CD8-positive, alpha-beta memory T cell (primary cell): ENCODE measurements at places on chromosomes 5 and 9. TPM values are rescaled to one million over a fixed set of nuclear protein-coding genes. Genes with fewer than 3 reads are reported as not detected.

DNA sequence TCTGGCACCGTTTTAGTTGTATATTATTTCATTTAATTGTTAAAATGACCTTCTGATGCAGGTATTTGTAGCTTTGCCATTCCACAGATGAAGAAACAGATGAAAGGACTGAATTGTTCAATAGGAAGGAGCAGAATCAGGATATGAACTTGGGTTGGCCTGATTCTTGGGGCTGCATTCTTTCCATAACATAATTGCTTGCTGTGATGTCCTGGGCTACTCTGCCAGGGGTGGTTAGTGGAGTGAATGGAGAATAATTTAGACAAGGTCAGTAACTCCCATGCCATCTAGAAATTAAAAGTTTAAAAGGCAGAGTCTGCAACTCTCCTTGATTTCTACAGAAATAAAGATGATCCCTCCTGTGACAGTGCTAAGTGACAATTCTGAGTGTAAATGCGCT is 15.9 kb downstream of the TLR4 start:
- no peak for DNase-seq
- H3K27ac ChIP-seq: no peak overlapping the region
- no peaks in the 10 kb centered on the region for H3K4me1 ChIP-seq
- H3K27me3 ChIP-seq: no peaks in the 10 kb centered on the region

DNA sequence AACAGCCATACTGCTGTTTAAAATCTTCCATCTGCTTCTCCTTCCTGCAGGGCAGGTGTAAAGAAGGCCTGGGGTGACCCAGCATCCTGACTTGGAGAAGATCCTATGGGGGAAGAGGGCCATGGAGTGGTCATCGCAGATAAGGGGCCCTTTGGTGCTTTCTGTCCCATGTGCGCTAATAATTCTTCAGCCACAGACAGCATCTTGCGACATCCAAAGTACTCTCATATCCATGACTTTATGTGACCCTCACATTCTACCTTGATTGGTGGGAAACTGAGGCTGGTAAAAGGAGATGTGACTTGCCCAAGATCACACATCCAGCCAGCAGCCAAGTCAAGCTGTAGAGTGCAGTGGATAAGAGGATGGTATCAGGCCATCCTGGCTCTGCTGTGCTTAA is 44.3 kb upstream of the HAND1 start:
- no peaks in the 10 kb centered on the region for H3K4me1 ChIP-seq
- no peak overlapping the region for H3K27ac ChIP-seq
- DNase-seq: no peak
- no peaks in the 10 kb centered on the region for H3K27me3 ChIP-seq

GRCh38 chr5:12354686-12355085 is 450.4 kb upstream of the CTNND2 start:
- H3K4me3 ChIP-seq: no peak overlapping the region
- H3K4me1 ChIP-seq: no peaks in the 10 kb centered on the region
- DNase-seq: no peak

DNA sequence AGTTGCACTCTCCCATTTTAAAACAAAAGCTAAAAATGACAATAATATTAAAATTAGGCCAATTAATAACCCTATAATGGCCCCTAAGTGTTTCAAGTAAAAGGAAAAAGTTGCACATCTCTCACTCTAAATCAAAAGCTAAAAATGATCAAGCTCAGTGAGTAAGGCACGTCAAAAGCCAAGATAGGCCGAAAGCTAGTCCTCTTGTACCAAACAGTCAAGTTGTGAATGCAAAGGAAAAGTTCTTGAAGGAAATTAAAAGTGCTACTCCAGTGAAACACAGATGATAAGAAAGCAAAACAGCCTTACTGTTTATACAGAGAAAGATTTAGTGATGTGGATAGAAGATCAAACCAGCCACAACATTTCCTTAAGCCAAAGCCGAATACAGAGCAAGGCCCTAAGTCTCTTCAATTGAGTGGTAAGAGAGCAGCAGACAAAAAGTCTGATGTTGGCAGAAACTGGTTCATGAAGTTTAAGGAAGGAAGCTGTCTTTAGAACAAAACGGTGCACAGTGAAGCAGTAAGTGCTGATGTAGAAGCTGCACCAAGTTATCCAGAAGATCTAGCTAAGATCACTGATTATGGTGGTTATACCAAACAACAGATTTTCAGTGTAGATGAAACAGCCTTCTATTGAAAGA is 144.1 kb upstream of the ACOT12 start:
- H3K27me3 ChIP-seq: no peaks in the 10 kb centered on the region
- DNase-seq: no peak
- no peaks in the 10 kb centered on the region for H3K36me3 ChIP-seq
- peaks cover 37% of the 10 kb centered on the region for H3K4me1 ChIP-seq

DNA sequence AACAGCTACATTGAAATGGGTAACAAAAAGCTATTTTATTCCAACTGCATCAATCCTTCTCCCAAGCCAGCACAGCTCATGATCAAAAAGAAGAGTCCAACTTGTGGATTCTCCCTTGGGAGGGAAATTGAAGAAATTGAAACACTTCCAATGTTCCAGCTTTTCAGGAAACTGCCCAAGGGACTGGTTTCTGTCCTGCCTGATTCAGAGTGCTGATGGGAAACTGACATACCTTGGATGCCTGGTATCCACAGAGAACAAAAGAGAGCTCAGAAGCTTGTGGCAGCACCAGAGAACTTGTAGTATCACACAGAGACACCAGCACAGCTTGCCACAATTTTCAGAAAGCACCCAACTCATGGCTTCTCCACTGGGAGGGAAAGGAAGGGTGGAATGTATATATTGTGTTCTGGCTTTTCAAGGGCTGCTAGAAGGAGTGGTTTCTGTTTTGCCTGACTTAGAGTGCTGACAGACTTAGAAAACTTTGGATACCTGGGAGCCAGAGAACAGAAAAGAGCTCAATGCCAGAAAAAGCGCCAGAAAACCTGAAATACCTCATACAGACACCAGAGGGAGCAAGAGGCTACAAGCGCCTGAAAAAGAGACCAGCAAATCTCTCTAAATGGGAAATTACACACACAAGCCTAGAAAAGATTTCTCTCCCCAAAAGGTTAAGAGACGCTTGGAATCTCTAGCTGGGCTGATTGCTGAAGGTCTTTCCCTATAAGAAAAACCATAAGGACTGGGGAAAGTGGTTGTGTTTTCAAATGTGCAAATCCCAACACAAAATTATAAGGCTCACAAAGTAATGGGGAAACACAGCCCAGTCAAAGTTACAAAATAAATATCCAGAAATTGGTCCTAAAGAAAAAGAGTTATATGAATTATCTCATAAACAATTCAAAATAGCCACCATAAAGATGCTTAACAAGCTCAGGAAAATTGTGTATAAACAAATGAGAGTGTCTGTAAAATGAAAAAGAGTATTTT is 178.8 kb downstream of the SPOCK1 start:
- H3K4me3 ChIP-seq: no peak overlapping the region
- no peaks in the 10 kb centered on the region for H3K36me3 ChIP-seq

DNA sequence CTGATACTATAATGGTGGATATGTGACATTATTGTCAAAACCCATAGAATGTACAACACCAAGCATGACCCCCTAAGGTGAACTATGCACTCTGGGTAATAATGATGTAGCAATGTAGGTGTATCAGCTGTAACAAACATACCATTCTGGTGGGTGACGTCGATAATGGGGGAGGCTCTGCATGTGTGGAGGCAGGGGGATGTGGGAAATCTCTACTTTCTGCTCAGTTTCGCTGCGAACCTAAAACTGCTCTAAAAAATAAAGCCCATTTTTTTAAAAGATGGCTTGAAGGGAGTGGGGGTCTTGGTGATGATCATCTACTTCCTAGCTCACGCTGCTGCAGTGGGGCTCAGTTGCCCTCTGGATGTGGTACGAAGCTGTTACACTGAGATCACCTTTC is 51.1 kb downstream of the RASGEF1C start:
- H3K27me3 ChIP-seq: no peaks in the 10 kb centered on the region
- no peak overlapping the region for H3K4me3 ChIP-seq
- no peaks in the 10 kb centered on the region for H3K36me3 ChIP-seq
- H3K4me1 ChIP-seq: no peaks in the 10 kb centered on the region

DNA sequence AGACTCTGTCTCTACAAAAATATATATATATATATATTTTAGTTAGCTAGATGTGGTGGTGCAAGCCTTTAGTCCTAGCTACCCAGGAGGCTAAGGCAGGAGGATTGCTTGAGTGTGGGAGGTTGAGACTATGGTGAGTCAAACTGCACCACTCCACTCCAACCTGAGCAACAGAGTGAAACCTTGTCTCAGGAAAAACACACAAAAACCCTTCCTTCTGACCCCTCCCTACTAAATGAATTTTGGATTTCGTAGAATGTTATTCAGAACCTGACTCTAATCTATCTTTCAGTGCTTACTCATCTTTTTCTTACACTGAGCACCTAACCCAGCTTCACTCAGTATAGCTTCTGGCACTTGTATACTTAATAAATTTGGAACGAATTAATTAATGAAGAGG is 35.2 kb upstream of the IL7R start:
- H3K27me3 ChIP-seq: no peaks in the 10 kb centered on the region
- no peaks in the 10 kb centered on the region for H3K36me3 ChIP-seq
- DNase-seq: no peak
- no peak overlapping the region for H3K27ac ChIP-seq

DNA sequence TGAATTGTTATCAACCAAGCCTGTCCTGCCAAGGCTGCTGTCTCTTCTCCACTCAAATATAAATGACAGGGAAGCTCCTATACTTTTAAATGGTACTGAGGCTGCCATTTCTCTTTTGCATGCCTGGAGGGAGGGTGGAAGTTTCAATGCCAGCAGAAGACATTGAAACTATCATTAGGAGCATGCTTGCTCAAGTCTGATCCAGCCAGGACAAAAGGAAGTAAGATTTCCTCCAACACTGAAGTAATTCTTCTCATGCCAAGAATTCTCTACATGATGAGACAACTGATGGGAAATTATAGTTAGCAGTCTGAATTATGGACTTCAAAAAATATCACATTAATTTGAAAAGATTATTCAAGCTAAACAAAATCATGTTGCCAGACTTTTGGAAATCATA is 5.4 kb downstream of the SPINK6 start:
- DNase-seq: no peak
- H3K27me3 ChIP-seq: no peaks in the 10 kb centered on the region
- no peak overlapping the region for H3K4me3 ChIP-seq
- H3K36me3 ChIP-seq: no peaks in the 10 kb centered on the region

DNA sequence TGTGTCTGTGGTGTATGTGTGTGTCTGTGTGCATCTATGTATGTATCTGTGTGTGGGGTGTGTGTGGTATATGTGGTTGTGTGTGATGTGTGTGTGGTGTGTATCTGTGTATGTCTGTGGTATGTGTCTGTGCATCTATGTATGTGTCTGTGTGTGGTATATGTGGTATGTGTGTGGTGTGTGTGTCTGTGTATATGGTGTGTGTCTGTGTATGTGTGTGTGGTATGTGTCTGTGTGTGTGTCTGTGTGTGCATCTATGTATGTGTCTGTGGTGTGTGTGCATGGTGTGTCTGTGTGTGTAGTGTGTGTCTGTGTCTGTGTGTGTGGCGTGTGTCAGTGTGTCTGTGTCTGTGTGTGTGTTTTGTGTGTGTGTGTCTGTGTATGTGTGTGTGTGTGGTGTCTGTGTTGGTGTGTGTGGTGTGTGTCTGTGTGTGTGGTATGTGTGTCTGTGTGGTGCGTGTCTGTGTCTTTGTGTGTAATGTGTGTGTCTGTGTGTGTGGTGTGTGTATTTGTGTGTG is 121.9 kb upstream of the MVB12B start:
- peaks cover 11% of the 10 kb centered on the region for H3K27me3 ChIP-seq
- H3K4me1 ChIP-seq: no peaks in the 10 kb centered on the region
- H3K27ac ChIP-seq: no peak overlapping the region
- no peak for DNase-seq
- H3K4me3 ChIP-seq: no peak overlapping the region

GRCh38 chr5:154771383-154771901 is 16.3 kb downstream of the LARP1 start:
- peaks cover 92% of the 10 kb centered on the region for H3K4me1 ChIP-seq
- DNase-seq: no peak
- H3K27me3 ChIP-seq: no peaks in the 10 kb centered on the region
- no peaks in the 10 kb centered on the region for H3K36me3 ChIP-seq

DNA sequence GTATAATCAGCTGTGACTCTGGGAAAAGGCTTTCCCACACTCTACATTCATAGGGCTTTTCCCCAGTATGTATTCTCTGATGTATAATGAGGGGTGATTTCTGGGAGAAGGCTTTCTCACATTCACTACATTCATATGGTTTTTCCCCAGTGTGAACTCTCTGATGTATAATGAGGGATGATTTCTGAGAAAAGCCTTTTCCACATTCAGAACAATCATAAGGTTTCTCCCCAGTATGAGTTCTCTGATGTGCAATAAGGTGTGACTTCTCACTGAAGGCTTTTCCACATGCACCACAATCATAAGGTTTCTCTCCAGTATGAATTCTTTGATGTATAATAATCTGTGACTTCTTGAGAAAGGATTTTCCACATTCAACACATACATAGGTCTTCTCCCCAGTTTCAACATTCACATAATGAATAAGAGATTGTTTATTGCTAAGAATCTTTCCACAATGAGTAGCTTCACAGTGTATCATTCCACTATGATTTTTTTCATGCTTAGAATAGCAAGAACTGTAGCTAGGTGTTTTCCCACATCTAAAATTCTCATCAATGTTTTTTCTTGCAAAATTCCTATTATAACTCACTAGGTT is 26.7 kb upstream of the ZNF300 start:
- no peak overlapping the region for H3K27ac ChIP-seq
- H3K4me3 ChIP-seq: no peak overlapping the region
- no peaks in the 10 kb centered on the region for H3K36me3 ChIP-seq
- no peaks in the 10 kb centered on the region for H3K27me3 ChIP-seq
- DNase-seq: no peak
- no peaks in the 10 kb centered on the region for H3K4me1 ChIP-seq

GRCh38 chr5:163730206-163730756 is 224.9 kb downstream of the MAT2B start:
- no peak overlapping the region for H3K4me3 ChIP-seq
- no peaks in the 10 kb centered on the region for H3K4me1 ChIP-seq
- no peaks in the 10 kb centered on the region for H3K27me3 ChIP-seq
- DNase-seq: no peak
- H3K36me3 ChIP-seq: no peaks in the 10 kb centered on the region

- no peaks in the 10 kb centered on the region for H3K27me3 ChIP-seq
- H3K27ac ChIP-seq: no peak overlapping the region
- no peaks in the 10 kb centered on the region for H3K36me3 ChIP-seq
- no peak overlapping the region for H3K4me3 ChIP-seq
- no peak for DNase-seq
- peaks cover 16% of the 10 kb centered on the region for H3K4me1 ChIP-seq
These were observed 18.8 kb upstream of the GNAQ start for GRCh38 chr9:78050421-78050820.

GRCh38 chr9:136118320-136119060 is at the start of gene TMEM250:
Gene TMEM250 (minus strand): TSS chr9:136118875. CDS start chr9:136116900, 1,975 bp downstream.
- H3K36me3 ChIP-seq: no peaks in the 10 kb centered on the region
- H3K4me3 ChIP-seq: peak within 1 kb of the TSS; percentile 66
- no peaks in the 10 kb centered on the region for H3K27me3 ChIP-seq
- H3K4me1 ChIP-seq: peaks cover 35% of the 10 kb centered on the region
- peak within 1 kb of the TSS; percentile 67 for H3K27ac ChIP-seq
- peak; percentile 93 for DNase-seq

FEM1C gene
- total RNA-seq: 14.7 TPM

LAMC3 gene
- 0.04 TPM for total RNA-seq
